ENCODE measurements at places on chromosomes 16 and 17.

DNA sequence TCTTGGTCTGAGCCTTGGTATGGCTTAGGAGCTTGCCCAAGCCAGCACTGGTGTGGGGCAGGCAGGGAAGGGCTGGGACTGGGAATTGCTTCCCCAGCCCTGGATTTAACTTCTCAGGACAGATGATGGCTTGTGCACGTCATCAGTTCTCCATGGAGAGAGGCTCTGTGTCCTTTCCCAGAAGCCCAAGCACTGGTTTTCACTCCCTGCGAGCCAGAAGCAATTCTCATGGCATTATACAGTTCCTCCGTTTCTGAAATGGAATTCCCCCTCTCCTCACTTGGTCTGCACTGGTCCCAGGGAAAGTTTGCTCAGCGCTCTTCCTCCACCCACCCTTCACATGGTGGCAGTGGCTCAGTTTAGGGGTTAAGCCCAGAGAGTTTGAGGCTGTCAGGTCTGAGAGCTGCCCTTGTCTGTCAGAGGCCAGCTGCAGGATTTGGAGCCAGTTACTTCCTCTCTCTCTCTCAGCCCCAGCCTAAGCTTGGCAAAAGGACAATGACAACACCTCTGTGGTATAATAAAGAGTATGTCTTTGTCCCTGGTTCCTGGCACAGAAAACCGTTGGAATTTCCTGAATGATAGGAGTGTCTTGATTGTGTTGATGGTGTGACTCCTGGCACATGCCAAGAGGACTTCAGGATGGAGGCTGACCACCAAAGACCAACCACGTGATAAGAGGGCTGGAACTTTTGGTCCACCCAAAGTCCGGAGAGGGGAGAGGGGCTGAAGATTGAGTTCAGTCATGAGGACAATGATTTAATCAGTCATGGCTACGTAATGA lies 219.6 kb upstream of the TNRC6C start:
- DNase-seq = no peak

- no peak for DNase-seq
Measured at GRCh38 chr17:80284631-80285030, 24.0 kb downstream of the RNF213 start.

DNA sequence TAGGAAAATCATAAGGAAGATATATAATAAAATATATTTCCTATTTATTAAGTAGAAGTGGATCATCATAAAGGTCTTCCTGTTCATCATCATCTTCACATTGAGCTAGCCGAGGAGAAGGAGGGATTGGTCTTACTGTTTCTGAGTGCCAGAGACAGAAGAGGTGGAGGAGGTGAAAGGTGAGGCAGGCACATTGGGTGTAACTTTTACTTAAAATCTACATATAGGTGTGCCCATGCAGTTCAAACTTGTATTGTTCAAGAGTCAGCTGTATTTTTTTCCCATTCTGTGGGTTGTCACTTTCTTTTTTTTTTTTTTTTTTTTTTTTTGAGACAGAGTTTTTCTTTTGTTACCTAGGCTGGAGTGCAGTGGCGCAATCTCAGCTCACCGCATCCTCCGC lies 34.9 kb downstream of the NSRP1 start:
- no peak for DNase-seq

DNA sequence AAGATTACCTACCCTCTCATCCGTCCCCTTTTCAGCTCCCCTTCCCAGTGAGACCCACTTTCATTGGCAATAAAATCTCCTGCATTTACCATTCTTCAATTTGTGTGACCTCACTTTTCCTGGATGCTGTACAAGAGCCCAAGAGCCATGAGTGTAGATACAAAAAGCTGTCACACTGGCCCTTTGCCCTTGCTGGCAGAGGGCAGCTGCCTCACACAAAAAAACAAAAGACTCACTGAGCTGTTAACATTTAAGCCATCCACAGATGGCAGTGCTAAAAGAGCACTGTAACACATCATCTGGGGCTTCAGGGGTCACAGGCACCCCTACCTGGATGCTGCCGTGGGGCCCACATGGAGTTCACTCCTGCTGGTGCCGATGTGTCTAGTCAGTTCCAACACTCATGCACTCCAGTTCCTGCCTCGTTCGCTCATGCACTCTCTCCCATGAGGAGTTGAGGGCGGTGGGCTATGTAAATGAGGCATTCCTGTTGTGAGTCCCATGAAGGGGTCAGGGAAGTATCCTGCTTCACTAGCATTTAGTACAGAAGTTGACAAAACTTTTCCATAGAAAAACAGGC lies 123.1 kb downstream of the CA10 start:
- DNase-seq = no peak

- no peak for DNase-seq
Measured at GRCh38 chr16:66265048-66265415, 101.5 kb upstream of the CDH5 start.

GRCh38 chr17:21214777-21215541 lies 998 bp upstream of the TMEM11 start:
- DNase-seq = no peak

GRCh38 chr17:46984341-46984740 lies 5.3 kb upstream of the RPRML start:
- DNase-seq = no peak

- no peak for DNase-seq
Measured at GRCh38 chr17:78763561-78763960, 18.5 kb downstream of the CYTH1 start.

- DNase-seq = no peak
Measured at GRCh38 chr17:2551928-2552327, 40.2 kb upstream of the METTL16 start.

- no peak for DNase-seq
Measured at GRCh38 chr16:69365901-69366300, 14.3 kb upstream of the TMED6 start.

DNA sequence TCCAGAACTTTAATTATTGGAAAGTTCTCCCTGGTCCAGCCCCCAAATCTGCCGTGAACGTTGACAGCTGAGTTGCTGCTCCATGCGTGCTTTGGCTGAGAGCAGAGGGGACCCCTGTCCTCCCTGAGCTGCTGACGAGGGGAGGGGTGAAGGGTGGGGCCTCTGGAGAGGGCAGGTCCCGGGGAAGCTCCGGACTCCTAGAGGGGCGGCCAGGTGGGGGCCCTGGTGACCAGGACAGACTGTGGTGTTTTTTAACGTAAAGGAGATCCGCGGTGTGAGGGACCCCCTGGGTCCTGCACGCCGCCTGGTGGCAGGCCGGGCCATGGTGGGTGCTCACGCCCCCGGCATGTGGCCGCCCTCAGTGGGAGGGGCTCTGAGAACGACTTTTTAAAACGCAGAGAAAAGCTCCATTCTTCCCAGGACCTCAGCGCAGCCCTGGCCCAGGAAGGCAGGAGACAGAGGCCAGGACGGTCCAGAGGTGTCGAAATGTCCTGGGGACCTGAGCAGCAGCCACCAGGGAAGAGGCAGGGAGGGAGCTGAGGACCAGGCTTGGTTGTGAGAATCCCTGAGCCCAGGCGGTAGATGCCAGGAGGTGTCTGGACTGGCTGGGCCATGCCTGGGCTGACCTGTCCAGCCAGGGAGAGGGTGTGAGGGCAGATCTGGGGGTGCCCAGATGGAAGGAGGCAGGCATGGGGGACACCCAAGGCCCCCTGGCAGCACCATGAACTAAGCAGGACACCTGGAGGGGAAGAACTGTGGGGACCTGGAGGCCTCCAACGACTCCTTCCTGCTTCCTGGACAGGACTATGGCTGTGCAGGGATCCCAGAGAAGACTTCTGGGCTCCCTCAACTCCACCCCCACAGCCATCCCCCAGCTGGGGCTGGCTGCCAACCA lies at the start of gene MC1R:
TSS of gene MC1R (plus strand) at position 410 of the 895 bp plus-strand sequence. CDS start at position 807, 397 bp downstream.
- DNase-seq = no peak

DNA sequence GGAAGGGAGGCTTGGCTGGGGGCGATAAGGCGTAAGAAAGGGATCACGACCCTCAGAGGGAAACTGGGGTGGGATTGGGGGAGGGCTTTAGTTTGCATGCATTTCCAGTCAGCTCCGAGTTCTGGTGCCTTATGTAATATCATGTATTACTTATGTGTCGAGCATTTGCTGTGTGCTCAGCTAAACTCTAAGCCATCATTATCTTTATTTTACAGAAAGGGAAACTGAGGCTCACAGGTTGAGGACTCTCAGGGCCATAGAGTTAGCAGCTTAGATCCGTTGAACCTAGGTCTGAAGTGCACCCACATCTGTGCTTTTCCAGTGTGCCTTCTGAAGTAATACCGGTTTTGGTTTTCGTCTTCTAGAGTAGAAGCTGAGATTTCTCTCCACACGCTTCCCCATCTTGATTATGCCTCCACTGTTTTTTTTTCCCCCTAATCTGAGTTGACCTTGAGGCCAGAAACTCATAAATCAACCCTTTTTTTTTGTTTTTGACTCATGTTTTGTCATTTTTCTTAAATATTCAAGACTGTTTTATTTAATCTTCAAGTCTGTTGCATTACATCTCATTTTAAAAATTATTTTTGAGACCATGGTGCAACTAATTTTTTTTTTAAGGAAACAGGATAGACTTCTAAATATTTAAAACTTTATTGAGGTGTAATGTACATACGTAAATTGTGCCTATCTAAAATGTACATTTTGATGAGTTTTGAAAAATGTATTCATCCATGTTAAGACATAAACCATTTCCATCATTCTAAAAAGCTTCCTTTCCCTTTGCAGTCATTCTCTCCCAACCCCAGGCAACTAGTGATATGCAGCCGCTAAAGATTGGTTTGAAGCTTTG lies 741 bp downstream of the CYB5B start:
- no peak for DNase-seq

GRCh38 chr17:59840329-59841090 lies 52.2 kb downstream of the TUBD1 start:
- no peak for DNase-seq

GRCh38 chr17:65065906-65066305 lies 9.4 kb upstream of the GNA13 start:
- DNase-seq = no peak

GRCh38 chr17:70552230-70552981 lies 383.1 kb downstream of the KCNJ2 start:
- DNase-seq = no peak

DNA sequence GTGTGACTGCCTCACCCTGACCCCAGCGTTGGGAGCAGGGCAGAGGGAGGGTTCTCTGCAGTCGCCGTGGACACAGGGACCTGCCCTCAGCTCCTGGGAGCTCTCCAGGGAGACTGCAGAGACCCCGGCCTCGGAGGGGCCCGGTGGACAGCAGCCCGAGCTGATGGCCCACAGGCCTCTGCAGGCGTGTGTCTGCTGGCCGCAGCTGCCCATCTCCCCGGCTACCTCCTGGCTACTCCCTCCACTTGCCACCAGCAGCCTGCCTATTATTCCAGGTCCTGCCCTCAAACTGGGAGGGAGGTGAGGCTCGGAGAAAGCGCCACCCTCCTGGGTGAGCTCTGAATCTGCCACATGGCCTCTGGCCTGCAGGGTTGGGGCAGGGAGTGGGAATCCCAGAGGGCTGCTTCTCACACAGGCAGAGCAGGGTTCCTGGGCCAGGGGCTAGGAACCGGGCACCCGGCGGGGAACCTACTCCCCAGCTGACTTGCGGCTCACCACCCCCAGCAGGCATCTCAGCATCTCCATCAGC lies 7.2 kb downstream of the SLC16A5 start:
- DNase-seq = no peak

DNA sequence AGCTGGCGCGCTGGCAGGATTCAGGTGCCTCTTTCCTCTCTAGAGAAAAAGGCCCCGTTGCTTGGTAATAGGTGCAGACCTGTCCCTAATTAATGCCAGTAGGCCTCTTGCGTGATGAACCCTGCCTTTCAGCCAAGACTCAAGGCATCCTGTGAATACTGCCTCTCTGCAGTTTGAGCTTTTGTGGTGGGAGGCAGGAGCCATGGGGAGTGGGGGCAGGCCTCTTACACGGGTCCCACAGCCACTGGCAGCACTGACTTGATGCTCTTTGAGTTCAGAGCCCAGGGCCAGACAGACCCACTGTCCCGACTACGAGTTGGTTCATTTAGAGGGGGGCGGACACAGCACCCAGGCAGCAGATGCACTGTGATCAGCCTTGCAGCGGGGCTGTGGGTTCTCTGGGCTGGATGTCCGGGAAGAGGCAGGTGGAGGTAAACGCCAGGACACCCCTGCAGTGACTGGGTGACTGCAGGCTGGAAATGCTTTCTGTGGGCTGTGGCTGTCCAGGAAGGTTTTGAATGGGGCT lies 237.0 kb downstream of the SEC14L1 start:
- no peak for DNase-seq

- DNase-seq = no peak
Measured at GRCh38 chr17:66339561-66339960, 37.1 kb downstream of the PRKCA start.

GRCh38 chr17:76612977-76613851 lies 27.6 kb upstream of the ST6GALNAC2 start:
- no peak for DNase-seq

DNA sequence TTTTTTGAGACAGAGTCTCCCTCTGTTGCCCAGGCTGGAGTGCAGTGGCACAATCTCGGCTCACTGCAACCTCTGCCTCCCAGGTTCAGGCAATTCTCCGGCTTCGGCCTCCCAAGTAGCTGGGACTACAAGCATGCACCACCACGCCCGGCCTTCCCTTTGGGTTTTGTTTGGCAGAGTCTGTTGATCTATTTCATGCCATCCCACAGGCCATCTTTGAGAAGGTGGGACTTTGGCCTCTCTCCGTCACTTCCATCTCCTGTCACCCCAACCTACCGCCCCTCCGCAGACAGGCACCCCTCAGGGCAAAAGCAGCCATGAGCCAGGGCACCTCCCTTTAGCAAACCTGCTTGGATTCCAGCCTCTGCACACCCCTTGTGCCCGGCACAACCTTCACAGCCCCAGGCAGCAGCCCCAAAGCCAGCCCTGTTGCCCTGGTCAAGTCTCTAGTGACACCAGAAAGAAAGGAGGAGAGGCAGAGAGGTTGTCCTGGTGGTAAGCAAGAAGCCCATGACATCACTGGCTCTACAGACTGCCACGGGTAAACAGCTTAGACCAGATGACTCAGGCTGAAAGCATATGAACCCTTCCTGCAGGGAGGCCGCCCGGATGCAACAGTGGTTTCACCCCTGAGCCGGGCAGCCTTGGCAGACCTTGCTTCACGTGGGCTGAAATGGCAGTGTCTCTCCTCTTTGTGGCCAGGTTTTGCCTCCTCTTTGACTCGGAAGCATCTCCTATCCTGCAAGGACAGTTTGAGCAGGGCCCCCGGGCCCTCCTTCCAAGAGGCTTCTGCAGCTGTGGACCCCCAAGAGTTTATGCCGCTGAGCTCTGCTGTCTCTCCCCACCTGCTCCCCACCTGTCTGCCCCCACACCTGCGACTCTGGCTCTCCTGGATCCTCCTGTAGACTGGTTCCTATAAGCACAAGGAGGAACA lies 8.1 kb upstream of the TIMP2 start:
- DNase-seq = peak; percentile 54

- DNase-seq = no peak
Measured at GRCh38 chr17:31147507-31148202, 52.9 kb downstream of the NF1 start.

- DNase-seq = no peak
Measured at GRCh38 chr16:4580250-4580649, 24.1 kb downstream of the C16orf96 start.

GRCh38 chr17:76672270-76672851 lies 28.8 kb upstream of the ST6GALNAC1 start:
- no peak for DNase-seq

DNA sequence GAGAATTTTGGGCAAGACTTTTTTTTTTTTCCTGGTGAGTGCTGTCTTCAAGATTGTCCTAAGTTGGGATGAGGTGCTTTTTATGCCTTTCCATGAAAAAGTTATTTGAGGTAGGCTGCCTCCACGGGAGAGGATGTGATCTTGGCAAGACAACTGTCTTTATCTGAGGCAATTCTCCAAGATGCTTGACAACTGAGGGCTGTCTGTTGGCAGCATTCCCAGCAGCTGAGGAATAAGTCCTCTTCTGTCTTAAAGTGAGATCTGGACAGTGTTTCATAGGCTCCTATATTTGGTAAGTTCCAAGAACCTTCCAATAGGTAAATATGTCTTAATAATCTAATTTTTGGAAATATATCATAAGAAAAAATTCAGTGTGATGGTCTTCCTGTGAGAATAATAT lies 662.0 kb downstream of the CDH11 start:
- DNase-seq = no peak

- no peak for DNase-seq
Measured at GRCh38 chr17:21174713-21175112, 39.2 kb downstream of the TMEM11 start.
